AML-193 (cell line): ENCODE measurements at places on chromosomes 12 and 14.

GRCh38 chr12:58922849-58923248, 2.5 kb upstream of the LRIG3 start:
- DNase-seq = no peak

DNA sequence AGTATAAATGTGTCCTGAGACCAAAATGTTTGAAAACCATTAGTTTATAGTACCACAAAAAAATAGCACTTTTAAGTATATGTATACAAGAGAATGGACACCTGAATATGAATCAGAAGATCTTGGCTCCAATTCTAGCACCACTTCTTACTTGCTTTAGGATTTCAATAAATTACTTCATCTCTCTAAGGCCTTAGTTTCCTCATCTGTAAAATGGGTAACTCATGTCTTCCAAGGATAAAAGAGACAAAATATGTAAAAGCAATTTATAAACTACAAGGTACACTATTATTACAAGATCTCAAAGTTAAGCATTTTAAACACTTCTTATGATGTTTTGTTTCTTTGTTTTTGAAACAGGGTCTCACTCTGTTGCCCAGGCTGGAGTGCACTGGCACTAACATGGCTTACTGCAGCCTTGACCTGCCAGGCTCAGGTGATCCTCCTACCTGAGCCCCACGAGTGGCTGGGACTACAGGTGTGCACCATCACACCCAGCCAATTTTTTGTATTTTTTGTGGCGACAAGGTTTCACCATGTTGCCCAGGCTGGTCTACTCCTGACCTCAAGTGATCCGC, 9.4 kb downstream of the DUSP16 start:
- DNase-seq = no peak

- no peak for DNase-seq
These were observed 72.2 kb downstream of the DDX51 start for GRCh38 chr12:132071830-132072384.

GRCh38 chr12:124481772-124482566, 85.4 kb downstream of the NCOR2 start:
- DNase-seq = no peak

GRCh38 chr12:85152311-85152729, 116.2 kb downstream of the LRRIQ1 start:
- DNase-seq = no peak

- no peak for DNase-seq
These were observed 20.1 kb downstream of the LTBP2 start for GRCh38 chr14:74591899-74592298.

DNA sequence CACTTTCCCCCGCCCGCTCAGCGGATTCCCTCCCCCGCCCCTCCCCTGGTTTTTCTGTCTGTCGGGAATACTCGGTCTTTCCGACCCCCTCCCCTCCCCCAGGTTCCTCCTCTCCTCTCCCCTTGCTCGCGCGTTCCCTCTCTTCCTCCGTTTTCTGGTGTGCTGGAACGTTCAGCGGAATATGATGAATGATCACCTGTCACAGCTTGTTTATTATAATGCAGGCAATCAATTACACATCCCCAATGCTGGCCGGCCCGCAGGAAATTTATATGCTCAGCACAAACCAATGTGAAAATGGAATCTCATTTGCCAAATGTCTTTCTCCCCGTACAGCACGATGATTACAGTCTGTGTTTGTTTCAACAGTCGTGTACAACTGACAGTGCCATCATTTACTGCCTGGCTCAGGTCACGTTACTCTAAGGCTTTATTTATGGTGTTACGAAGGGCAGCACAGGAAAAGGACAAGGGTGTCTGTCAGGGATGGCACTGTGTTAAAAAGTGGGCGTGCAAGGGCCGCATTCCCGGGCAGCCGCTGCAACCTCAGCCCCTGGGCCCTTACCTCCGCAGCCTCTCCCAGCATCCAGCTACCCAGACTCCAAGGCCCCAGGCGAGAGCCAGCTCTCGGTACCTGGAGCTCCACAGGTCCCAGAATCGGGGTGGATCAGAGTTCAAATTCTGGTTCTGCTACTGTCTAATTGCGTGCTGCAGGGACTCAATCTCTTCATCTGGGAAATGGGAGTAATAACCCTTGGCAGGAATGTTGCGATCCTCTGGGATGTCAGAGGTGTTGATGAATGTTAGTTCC, 24.7 kb upstream of the MAP1LC3B2 start:
- no peak for DNase-seq

- no peak for DNase-seq
These were observed 4.5 kb downstream of the COL2A1 start for GRCh38 chr12:47999816-48000215.

DNA sequence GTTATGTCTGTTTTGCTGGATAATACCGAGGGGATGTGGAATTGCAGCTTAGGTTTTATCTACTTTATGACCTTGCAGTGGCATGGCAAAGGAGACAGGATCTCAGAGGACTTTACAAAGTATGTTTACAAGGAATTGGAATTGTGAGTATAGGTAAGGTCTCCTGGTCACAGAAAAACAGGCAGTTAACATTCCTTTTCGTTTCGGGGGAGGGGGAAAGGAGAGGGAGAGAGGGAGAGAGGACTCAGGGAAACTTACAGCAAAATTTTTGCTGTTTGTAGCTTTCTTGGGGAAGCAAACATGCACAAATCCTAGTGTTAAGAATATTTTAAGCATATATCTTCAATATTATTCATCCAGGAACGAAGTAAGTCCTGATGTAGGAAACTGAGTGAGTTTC, 590.5 kb upstream of the LRFN5 start:
- no peak for DNase-seq
